ENCODE measurements at places on chromosomes 4 and X.

- no peak for DNase-seq
Measured at GRCh38 chr4:108693211-108693610, 42.8 kb downstream of the OSTC start.

GRCh38 chr4:114012749-114013148, 33.3 kb upstream of the ARSJ start:
- no peak for DNase-seq

- no peak for DNase-seq
Measured at GRCh38 chr4:14233126-14233525, 605.6 kb upstream of the BOD1L1 start.

DNA sequence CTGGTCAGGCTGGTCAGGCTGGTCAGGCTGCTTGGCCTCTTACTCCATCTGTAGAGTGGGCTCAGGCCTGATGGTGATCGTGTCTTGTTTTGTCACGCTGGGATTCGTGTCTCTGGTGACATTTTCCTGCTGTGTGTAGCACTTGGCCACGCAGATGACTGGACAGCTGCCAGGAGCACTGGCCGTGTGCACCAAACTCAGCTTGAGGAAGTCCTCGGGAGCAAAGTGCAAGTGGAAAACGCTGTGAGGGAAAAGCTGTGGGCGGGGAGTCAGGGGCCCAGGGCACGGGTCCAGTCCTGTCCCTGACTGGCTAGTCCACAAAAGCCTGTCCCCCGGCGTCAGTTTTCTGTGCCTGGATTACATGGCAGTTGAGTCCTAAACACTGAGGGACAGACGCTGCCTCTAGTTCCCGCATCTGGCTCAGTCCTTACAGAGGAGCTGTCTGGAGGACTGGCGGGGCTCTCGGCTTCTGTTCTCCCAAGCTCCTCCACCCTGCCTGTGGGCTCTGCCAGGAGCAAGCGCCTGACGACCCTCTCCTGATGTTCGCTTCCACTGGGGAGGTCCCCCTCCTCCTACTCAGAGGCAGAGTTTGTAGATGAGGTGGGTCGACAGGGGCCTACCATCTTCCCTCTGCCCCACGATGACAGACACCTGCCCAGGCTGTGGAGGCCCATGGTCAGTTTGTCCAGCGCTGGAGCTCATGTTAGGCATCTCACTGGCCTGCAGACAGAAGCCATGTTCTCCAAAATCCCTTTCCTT, 35.9 kb upstream of the GRPEL1 start:
- DNase-seq = no peak

DNA sequence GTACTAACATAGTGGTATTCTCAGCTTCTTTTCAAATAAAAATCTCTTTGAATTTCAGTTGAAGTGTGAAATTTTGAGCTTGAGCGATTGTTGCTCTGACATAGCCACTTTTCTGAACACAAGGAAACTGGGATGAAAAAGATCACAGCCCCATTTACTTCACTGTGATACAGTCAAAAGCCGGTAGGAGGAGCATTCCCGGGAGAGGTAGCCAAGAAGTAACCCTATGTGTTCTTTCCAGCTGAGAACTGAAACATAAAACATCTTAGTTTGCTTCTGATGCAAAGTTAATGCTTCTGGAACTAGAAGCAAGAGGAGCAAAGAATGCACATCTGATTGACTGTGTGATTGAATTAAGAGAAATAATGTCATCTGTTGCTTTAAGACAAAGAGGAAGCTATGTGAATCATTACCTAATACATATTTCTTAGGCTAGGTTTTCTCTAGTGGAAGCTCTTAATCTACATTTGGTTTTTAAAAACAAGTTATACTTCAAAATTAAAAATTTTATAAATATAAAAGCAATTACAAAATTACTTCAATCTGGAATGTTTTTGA, 88.3 kb upstream of the UNC5C start:
- peak; percentile 16 for DNase-seq

- no peak for DNase-seq
Measured at GRCh38 chr4:26859762-26860156, 882 bp upstream of the STIM2 start.

GRCh38 chrX:133477986-133478385, 62.7 kb upstream of the GPC4 start:
- no peak for DNase-seq

DNA sequence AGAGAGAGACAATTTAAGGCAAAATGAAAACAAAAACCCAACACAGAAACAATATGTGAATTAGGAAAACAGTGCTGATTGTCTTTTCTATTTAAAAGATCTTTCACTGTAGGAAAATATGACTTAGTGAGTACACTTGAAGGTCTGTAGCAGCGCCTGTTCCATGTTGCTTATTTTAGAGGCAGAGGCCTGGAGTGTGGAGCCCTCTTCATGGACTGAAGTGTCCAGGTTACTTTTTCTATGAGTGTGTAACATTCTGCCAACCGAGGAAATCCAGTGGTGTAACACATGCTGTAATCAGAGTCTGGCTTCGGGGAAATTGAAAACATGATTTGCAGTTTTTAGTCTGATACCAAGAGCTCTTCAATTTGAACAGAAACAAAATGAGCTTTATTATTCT, 64.0 kb upstream of the GPRIN3 start:
- DNase-seq = no peak

DNA sequence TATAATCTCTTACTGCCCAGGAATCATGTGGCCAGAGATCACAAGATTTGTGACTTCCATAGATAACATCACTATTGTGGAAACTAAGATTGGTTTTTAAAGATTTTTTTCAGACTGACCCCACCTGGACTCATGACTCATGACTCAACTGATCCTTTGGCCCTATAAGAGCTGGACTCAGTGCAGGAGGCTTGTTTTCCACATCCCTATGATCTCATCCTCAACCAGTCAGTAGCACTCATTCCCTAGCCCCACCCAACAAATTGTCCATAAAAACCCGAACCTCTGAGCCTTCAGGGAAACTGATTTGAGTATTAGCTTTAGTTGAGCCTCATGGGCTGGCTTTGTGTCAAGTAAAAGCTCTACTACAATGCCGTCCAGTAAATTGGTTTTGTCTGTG, 7.9 kb upstream of the NOCT start:
- DNase-seq = no peak

DNA sequence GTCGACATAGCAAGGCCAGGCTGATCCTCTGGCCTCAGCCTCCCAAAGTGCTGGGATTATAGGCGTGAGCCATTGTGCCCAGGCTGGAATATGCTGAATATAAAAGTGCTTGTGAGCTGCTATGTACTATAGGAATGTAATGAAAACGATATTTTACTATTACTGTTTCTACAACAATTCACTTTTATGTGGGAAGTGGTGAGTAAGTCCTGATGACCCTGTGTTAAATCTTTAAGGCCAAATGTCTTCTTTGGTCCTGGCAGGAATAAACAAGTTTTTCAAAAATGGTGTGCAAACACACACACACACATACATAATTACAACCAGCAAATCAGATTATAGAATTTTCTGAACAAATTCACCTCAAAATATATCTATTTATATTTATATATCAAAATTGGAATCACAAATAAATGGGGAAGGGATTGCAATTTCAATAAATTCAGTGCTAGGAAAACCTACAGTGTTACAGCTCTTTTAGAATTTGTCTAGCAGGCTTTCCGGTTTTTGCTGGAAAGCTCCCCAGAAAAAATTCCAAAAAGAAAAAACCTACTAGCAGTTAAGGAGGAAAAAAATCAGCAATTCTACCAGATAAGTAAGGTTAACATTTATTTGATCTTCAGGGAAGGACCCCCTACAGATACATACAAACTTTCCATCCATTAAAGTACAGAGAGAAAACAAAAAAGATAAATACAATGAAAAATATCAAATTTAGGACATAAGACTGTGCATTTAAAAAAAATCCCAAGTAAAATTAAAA, 17.9 kb downstream of the SMIM14 start:
- DNase-seq = no peak

DNA sequence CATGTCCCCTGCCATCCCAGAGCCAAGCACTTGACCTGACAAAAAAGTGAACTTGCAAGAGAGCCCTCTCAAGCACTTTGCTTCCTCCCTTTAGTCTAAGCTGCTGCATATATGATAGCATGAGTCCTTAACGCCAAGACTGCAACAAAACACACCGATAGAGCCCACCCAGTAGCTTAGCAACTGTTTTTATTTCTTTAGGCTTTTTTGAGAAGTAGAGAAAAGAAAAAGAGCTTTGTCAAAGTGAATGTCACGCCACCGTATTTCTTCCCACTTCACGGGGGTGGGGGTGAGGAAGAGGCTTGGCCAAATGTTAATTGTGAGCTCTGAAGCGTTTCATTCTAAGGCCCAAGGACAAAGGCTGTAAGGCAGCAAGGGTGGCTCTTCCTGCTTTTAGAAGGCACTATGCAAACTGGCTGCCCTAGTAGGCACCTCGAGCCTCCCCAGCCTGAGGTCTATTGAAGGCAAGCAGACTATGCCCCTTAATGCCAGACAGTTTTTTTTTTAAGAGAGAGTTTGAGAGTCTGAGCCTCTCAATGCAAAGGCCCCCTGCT, 138.6 kb downstream of the HS6ST2 start:
- DNase-seq = no peak

DNA sequence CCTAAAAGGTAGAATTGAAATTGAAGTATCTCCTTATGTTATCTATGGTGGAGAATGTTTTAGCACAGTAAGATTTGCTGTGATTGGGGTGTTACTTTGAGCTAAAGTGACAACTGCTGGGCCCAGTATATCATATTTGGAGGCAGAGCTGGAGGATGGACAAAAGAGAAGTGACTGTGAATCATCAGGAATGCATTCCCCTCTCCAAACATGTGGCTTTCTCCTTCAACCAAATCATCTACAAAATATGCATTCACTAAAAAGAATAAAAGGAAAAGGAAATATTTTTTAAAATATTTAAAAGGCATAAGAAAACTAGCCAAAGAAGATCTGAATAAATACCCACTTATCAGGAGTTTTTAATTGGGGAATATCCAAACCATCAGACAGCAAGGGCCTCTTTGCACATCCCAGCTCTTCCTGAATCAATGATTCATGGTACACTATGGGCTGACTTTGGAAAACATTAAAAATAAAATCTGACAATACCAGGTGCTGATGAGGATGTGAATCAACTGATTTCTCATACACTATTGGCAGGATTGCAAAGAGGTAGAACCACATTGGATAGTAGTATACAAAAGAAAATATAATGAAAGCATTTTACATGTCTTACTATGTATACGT, 671.7 kb upstream of the NR3C2 start:
- DNase-seq = no peak

DNA sequence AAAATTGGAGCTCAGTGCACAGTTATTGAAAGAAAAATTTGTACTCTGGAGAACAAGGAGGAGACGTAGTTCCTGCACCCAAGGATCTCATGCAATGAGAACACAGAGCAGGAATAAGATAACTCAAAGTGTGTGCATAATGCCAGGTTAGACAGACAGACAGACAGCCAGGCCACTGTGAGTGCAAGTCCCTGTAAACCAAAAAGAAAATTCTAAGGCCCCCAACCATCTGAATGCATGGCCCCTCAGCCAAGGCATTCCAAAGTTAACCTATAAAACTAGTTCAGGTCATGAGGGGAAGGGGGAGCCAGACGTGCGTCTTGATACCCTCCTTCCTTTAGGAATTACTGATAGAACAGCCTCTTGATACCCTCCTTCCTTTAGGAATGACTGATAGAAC, 94.5 kb upstream of the ENPP6 start:
- no peak for DNase-seq

- no peak for DNase-seq
Measured at GRCh38 chr4:124854968-124855367, 142.4 kb upstream of the ANKRD50 start.

DNA sequence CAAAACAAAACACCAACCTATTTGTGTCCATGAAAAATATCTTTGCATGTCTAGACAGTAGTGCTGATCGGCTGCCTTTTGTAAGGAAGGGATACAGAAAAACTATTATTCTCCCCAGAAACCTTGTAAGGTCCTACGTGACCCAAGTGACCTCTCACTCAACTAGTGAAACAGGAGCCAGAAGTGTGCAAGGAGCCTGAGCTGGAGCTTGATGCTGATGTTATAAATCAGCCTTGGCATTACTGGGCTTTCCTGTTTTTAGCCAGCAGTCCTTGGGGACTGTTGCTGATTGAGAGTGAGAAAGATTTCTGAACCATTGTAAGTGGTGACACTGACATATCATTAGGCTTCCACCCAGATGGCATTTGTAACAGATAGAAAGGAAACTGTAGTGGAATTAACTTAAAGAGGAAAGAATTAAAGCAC, 100.8 kb upstream of the LIMCH1 start:
- no peak for DNase-seq

GRCh38 chrX:48905090-48905790, 6.2 kb downstream of the SLC35A2 start:
- no peak for DNase-seq

DNA sequence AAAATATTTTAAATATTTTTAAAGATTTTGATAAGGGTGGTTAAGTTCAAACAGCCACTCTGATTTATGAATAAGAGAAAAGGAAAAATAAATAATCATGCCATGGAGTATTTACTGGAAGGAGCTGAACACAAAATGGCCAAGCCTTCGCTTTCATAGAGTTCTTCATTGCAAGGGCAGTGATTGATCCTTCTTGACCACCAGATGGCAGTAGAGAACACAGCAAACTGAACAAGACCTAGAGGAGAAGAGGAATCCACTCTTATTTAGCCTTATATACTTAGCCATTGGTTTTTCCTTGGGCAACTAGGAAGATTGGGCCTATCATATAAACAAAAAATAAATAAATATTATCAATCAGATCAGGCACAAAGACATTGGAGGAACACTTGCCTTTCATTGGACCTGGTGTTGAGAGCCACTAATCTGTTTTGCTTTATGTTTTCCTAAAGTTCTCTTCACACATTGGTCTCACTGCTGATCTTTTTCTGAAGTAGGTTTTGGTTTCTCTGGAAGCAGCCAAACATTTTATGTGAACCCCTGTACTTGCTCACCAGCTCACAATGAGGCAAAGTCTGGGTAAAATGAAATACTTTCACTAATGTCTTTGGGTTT, 58.1 kb upstream of the PARM1 start:
- peak; percentile 66 for DNase-seq

DNA sequence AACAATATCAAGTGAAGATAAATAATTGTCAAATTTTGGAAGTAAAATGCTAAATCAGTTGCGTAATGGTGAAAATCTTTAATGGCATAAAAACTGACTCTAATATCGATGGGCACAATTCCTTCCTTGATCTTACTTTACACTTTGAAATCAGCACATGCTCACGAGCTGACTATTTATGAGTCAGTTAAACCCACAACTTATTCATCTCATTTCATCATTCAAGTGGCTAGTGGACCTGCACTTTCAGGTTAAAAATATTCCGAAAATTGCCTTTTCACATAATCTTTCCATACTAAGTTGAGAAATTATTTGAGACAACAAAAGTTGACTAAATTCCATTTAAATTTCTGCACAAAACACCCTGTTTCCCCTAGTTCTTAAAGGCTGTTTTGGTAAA, 582.1 kb upstream of the TENM3 start:
- no peak for DNase-seq

Measured in Jurkat, Clone E6-1 (cell line).